Fibroblast of skin of back (primary cell): ENCODE measurements at places on chromosomes 2 and 18.

DNA sequence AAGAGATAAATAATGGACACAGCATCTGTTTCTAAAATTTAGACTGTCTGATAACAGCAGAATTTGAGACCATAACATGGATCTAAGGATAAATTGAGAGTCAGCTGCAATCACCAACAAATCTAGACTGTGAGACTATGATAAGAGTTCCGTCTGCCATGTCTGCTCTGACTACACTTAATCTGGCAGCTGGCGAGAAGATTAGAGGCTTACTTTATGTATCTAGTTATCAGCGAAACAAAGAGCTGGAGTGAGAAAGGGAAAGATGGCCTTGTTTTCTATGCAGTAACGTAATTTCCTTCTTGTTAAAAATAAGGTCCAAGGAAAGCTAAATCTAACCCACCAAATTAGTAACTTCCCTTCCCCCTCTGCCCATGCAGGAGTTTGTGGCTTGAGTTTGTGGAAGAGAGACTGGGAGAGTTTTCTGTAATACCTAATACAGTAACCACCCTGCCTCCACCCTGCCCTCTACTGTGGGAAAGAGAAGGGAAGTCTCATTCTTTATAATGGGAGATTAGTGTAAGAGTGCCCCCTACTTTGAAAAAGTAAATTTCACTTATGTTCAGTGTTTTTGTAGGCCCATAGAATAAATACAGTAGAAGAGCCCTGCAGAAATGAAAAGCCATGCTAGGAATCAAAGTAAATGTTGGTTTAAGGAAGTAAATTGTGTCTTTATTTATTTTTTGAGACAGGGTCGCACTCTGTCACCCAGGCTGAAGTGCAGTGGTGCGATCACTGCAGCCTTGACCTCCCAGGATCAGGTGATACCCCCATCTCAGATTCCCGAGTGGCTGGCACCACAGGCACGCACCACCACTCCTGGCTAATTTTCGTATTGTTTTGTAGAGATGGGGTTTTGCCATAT lies 27.5 kb downstream of the EML4 start:
- DNase-seq, result peak; percentile 66

GRCh38 chr2:226256237-226256636 lies 543.4 kb downstream of the IRS1 start:
- peak; percentile 58 for DNase-seq

GRCh38 chr2:101736861-101737291 lies 39.4 kb downstream of the MAP4K4 start:
- DNase-seq, result peak; percentile 83

GRCh38 chr2:96882230-96882629 lies 12.3 kb upstream of the SEMA4C start:
- no peak for DNase-seq

DNA sequence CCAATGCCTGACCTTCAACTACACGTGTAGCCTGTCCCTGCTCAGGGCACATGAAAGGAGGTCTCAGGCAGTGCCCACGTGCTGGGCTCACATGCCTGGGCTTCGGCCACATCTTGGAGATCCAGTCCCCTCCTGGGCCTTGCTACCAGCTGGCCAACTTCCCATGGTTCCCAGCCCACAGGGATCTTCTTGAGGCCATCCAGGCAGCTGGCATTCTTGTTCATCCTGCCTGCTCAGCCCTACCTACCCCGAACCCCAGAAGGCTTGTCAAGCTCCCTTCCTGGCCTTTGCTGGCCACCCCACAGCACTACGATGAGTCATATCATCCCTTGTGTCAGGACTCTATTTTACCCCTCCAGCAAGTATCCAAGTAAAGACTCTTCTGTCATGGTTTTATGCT lies 97.1 kb downstream of the ZBTB7C start:
- no peak for DNase-seq

- DNase-seq, result no peak
Measured at GRCh38 chr2:129711816-129712675, 267.4 kb upstream of the RAB6C start.

DNA sequence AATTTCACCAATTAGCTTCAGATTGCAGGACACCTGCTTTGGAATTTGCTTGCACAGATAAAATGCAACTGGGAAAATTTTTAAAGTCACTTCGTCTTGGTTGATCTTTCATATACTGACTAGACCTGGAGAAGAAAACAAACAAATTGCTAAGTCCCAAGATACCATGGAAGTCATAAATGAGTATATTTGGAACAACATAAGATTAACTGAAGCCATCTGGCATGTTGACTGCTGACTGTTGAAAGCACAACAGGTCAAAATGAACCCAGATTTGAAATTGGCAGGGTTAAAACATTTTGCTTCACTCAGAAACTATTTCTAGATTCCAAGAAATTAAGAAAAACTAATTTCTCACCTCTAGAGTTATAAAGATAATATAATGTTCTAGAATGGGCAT lies 470.7 kb downstream of the LPIN1 start:
- DNase-seq, result no peak

DNA sequence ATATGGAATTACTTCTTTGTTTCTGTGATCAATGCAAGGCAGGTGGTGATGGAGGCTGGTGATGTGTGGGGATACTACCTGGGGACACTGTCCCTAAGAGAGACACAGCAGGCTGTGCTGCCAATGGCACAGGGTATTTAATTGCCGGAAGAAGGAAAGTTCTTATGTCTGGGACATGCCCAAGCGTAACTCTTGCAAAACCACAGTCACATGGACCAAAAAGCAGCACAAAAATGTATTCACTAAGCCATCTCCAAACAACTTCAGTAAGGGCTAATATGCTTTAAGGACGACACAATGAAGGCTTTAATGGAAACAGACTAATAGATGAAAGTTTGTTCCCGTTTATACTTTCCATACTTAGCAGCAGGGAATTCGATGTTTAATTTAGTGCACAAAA lies 49.7 kb upstream of the AP1S3 start:
- DNase-seq, result peak; percentile 33

- DNase-seq, result no peak
Measured at GRCh38 chr2:117359266-117359914, 455.1 kb upstream of the DDX18 start.

DNA sequence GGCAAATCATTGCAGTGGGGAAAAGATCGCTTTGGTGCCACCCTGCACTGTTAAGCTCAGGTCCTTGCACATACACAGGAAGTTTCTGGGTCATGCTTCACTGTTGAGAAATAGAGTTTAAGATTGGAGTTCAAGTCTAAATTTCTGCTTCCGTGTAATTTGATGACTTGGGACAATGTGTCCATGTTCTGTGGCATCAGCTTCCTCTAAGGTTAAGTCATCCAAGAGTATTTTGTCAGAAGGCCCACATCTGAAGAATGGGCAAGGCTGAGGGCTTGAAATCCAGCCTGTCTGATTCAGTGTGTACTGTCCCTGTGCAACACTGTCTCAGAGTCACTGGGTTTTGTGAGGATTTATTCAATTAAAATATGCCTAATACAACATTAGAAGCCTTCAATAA lies 880.7 kb downstream of the SUCLG1 start:
- peak; percentile 32 for DNase-seq

DNA sequence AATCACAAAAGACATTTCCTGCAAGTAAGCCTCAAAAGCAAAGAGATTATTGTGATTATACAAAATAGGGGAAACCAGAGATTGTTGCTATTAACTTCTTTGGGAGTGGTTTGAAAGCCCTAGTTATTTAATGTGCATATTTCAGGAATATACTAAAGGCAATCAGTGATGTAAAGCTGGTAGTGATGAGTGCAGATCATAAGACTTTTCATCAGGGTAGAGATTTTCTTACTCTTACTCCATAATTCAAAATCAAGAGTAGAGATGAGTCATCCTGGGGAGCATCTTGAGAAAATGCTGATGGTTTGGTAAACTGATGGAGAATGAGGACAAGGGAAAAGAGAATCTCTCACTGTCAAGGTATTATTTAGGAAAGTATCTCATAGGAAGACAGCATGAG lies 309.5 kb downstream of the FBXO15 start:
- no peak for DNase-seq
